ENCODE measurements at places on chromosomes 6 and 20. TPM values are rescaled to one million over a fixed set of nuclear protein-coding genes. Genes with fewer than 3 reads are reported as not detected.

Gene SYS1
- polyA plus RNA-seq = 26.7 TPM

Gene IMPG1
- polyA plus RNA-seq = 2.3 TPM

Gene NRSN1
- 0.15 TPM for polyA plus RNA-seq

Gene LY6G6F
- 1.5 TPM for polyA plus RNA-seq

Gene TNFAIP3
- polyA plus RNA-seq = 13.1 TPM

DNA sequence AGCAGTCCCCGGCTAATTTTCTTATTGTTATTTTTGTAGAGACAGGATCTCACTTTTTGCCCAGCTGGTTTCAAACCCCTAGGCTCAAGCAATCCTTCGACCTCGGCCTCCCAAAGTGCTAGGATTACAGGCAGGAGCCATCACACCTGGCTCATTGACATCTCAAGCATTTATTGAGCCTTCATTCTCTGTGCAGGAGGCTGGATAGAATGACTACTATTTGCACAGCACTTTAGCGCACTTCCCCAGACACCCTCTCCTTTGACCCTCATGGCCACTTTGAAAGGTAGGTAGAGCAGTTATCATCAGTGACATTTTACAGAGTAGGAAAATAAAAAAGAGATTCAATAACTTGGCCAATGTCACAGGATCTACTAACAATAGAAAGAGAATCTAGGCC is 124.0 kb upstream of the STXBP5 start:
- DNase-seq = no peak

DNA sequence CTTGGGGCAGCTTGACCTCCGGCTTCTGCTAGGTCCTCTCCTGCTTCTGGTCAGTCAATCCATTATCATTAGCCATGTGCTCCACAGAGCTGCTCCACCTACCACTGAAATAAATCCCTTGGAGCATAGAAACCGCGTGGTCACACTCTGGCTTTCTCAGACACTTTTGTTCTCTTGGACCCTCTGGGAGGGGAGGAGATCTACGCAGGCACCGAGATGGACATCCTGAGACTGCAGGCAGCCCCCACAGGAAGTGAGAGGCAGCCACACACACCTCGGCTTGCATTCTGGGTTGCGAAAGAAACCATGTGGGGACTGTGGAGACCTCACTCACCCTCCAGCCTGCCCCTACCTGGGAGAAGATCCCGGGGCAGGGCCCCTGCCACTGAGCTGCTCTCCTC is 79.5 kb downstream of the FYN start:
- no peak for DNase-seq

GRCh38 chr6:151005896-151006632 is 140.6 kb downstream of the MTHFD1L start:
- no peak for DNase-seq

DNA sequence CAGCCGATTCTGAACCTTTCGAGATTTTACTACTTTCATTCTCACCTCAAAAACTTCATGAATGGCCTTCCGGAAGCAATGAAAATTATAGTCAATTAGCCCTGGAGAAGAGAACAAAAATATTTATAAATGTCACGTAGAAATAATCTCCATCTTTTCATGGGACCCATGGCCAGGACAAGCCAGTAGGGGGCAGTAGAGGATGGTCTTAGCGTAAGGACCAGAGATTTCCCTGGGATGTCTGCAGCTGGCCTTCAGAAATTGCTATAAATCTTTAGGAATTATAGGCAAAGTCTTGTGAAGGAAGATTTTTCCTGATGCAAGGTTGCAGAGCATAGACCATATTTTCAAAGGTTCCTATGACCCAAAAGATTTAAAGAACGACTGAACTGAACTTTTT is 15.6 kb upstream of the UBE2J1 start:
- DNase-seq = no peak

DNA sequence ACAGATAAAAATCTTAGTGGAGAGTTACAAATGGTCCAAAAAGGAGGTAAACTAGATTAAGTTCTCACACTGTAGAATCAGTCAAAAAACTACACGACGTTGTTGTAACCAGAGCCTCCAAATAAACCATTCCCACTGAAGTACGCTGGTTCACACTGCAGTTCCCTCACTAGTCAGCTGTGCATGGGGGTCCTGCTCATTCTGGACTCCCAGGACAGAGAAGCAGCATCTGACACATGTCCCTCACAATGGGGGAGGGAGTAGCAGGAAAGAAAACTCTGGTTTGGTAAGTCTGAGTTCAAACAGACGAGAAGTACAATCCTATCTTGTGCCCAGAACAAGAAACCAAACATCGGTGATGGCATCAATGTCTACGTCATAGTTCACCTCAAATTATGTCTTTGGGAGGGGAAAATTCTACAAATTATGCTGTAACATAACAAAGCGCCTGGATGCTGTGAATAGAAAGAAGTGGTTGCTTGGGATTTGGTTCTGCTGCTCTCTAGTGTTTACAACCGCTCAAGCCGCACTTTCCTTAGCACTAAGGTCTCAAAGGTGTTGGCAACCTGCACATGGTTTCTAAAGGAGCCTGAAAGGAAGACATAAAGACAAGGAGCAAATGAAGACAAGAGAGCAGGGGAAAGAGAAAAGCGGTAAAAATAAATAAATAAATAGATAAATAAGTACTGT is 208.0 kb downstream of the GMDS start:
- DNase-seq = no peak

GRCh38 chr6:131819572-131820124 is 11.8 kb downstream of the ENPP1 start:
- DNase-seq = peak; percentile 36

- no peak for DNase-seq
These were observed 10.5 kb downstream of the SLC17A9 start for GRCh38 chr20:62962891-62963613.

GRCh38 chr20:49894073-49894470 is 21.3 kb downstream of the SPATA2 start:
- no peak for DNase-seq
